ENCODE measurements at places on chromosomes 6 and 20. TPM values are rescaled to one million over a fixed set of nuclear protein-coding genes. Genes with fewer than 3 reads are reported as not detected.

Gene SLC22A7
- not detected for polyA plus RNA-seq

DNA sequence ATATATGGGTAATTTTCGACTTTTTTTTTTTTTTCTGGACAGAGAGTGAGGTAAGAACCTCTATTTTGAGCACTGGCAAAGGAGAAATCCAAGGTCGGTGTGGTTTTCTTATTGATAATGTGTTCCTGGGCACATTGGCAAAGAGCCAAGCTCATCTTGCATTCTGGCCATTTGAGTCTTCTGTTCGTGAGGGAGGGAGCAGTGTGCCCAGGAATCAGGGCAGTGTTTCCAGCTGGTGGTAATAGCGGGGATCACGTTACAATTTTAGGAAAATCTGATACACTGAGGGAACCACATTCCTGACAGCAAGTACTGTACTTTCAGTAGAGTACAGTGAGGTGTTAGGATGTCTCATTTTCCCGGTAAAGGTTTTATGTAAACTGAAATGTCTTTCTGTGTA, 442.3 kb upstream of the MAP3K7 start:
- DNase-seq = peak; percentile 7

Gene OR2J3
- not detected for polyA plus RNA-seq

DNA sequence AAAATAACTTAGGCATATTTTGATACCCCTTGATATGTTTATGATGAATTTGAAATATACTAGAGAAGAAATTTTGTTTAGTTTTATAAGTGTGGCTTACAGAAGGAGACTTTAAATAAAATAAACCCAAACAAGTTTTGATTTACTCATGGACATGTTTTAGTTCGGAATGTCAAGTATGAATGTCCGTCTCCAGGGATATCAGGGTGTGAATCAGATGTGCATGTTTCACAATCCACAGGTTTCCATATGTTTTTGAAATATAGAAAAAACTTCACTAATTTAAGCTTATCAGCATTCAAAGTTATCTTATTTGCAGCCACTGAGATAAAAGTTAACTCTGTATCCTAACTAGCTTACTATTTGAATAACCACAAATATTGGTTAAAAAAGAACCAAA, 51.5 kb downstream of the PLCB1 start:
- no peak for DNase-seq

DNA sequence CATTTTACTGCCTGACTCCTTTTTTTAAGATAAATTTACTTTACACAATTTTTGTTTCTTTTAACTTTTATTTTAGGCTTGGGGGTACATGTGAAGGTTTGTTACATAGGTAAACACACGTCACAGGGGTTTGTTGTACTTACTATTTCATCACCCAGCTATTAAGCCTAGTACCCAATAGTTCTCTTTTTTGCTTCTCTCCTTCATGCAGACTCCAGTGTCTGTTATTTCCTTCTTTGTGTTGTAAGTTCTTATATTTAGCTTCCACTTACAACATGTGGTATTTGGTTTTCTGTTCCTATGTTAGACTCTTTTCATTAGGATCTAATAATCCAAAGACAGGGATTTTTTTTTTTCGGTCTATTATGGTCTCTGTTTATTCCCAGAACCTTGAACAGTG, 83.5 kb upstream of the CCN6 start:
- no peak for DNase-seq

Gene SMIM13
- 12.3 TPM for polyA plus RNA-seq

Gene SIM1
- 2.1 TPM for polyA plus RNA-seq

DNA sequence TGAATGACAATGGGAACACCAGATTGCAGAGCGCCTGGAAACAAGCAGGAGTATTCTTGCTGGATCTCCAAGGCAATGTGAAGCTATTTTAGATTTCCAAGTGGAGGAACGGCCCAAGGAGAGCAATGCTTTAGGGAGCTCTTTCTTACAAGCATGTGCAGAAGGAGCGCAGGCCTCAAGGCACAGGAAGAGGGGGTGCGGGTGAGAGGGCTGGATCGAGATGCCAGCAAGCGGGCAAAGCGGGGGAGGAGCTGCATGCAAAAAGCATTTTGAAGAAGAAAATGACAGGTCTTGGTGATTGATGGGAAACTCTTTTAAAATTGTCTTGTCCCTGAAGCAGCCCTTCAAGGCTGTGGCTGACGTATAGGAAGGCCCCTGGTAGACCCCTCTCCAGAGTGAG, 171.9 kb downstream of the QRSL1 start:
- no peak for DNase-seq

Gene SNX14
- 44.8 TPM for polyA plus RNA-seq

- DNase-seq = no peak
These were observed 287.0 kb upstream of the MARCKS start for GRCh38 chr6:113570161-113570560.

DNA sequence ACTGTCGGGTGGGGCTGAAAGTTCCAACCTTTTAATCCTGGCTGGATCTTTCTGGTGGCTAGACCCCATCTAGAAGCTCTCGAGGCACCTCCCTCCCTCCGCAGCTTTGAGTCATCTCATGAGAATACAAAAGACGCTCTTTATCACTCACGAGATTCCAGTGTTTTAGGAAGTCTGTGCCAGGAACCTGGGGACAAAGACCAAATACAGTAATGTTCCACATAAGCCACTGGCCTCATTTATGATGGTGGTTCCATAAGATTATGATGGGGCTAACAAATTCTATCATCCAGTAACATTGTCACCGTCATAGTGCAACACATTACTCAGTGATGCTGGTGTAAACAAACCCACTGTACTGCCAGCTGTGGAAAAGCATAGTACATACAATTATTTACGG, 48.7 kb downstream of the NCOA7 start:
- DNase-seq = no peak

Gene PDYN
- not detected for polyA plus RNA-seq

DNA sequence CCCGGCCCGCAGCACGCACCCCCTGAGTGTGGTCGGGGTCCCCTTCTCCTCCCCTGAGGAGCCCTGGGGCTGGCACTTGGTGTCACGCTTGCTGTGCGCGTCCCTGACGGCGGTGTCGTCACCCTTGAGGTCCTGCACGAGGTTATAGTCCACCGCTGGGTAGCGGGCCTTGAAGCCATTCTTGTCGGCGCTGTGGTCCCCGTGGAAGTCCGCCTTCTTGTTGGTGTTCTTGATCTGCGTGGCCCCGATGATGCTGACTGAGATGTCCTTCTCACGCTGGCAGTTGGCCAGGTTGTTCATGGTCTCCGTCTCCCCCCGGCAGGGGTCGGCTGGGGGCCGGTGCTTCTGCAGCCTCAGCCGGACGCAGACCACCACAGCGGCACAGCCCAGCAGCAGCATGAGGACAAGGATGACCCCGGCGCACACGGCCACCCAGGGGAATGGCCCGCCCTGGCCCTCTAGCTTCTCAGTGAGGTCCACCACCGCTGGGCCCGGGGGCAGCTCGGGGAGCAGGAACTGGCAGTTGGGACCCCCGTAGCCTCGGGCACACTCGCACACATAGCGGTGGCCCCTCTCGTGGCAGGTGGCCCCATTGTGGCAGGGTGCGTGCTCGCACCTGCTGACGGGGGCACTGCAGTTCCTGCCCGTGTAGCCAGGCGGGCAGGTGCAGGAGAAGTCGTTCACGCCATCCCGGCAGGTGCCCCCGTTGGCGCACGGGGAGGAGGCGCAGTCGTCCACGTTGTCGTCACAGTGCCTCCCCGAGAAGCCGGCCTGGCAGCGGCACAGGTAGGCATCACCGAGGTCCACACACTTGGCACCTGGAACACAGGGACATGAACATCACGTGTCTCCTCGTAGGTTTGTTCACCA, 7.4 kb downstream of the DLL1 start:
- DNase-seq = no peak

DNA sequence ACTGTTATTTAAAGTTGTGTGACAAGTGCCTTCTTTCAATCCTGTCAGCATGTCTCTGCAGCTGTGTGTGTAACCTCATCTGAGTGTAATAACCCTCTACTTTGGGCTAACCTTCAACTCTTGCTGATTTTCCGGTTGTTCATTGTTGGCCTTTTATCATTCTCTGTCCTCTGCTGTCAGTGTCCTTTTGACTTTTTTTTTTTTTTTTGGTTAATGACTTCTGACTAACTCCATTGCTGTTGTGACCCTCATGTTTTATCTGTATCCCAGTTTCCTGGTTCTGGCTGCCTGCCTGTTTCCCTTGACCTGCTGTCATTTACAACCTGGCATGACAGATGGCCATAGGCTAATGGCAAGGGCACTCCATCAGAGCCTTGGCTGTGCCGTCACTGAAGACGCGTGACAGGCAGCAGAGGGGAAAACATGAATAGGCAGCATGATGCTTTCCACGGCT, 145.7 kb upstream of the MAN1A1 start:
- DNase-seq = no peak

- DNase-seq = no peak
These were observed 291.6 kb upstream of the CDH4 start for GRCh38 chr20:60960500-60960899.

Gene TSBP1
- 0.36 TPM for polyA plus RNA-seq

- DNase-seq = no peak
These were observed 40.4 kb upstream of the ARHGAP18 start for GRCh38 chr6:129750360-129750759.

Gene SGK2
- polyA plus RNA-seq = 2.3 TPM

DNA sequence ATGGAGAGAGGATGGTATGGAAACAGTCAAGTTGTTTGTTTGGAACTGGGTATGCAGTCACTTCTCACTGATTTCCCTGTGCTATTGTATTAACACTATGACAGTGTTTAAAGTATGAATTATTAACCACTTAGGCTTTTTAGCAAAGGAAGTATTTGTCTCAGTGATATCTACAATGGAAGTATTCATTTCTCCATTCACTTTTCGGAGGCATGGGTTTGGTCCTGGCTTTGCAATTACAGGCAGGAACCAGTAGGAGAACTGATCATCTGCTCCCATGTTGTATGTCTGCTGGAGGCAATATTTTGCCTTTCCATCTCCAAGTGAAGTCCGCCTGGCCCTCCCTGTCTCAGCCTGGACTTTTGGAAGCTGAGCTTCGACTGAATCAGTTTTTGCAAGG, 30.6 kb upstream of the EXOC2 start:
- DNase-seq = no peak

DNA sequence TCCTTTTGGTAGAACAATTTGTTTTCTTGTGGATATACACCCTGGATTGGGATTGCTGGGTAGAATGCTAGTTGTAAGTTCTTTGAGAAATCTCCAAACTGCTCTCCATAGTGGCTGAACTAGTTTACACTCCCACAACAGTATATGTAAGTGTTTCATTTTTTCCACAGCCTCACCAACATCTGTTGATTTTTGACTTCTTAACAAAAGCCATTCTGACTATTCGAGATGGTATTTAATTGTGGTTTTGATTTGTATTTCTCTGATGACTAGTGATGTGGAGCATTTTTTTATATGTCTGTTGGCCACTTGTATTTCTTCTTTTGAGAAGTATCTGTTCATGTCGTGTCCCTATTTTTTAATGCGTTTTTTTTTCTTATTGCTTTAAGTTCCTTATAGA, 444.1 kb downstream of the CBLN4 start:
- DNase-seq = no peak

GRCh38 chr6:144298194-144298593, 13.1 kb downstream of the UTRN start:
- no peak for DNase-seq

Gene TMC2
- not detected for polyA plus RNA-seq

Gene TENT5A
- 10.8 TPM for polyA plus RNA-seq

GRCh38 chr20:19382386-19383340, 170.2 kb downstream of the SLC24A3 start:
- peak; percentile 21 for DNase-seq

- DNase-seq = no peak
These were observed 303.3 kb downstream of the EYA4 start for GRCh38 chr6:133544419-133544818.

Gene PROCR
- 43.3 TPM for polyA plus RNA-seq

- DNase-seq = no peak
These were observed 106.4 kb downstream of the PPP1R14C start for GRCh38 chr6:150249261-150249660.

DNA sequence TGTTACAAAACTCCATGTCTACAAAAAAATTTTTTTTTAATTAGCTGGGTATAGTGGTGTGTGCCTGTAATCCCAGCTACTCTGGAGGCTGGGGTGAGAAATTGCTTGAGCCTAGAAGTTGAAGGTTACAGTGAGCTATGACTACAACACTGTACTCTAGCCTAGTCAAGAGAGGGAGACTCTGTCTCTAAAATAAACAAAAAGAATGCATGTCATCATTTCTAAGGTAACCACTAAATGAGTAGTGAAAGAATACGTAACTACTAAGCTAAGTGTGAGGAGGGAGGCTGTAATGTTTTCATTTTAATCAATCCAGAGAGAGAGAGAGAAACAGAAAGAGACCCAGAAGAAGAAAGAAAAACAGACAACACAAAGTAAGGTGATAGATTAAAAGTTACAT, 9.9 kb downstream of the SYCP2 start:
- DNase-seq = no peak

DNA sequence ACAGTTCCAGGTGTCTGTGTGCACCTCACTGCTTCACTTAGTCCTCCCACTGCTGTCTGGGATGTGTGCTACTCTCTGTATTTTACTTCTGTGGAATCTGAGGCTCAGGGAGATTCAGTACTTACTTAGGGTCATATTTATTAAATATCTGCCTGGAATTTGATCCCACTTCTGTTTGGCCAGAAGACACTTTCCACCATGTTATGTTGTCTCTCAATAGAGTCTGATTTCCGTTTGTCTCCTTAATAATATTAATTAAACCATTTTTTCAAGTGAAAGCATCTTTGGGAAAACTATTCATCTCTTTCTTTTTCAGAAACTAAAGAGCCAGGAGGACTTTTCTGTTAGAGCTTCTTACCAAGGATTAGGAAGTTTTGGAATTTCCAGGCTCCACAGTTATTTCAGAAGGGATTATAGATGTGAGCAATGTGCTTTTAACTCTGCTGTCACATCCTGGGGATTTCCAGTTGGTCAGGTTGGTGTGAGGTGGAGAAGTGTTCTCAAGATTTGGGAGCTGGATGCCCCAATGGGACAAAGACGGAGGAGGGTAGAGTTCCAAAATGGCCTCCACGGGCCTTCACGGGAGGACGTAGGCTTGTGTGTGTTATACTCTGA, 156.8 kb upstream of the RALGAPA2 start:
- DNase-seq = no peak

Gene COL12A1
- polyA plus RNA-seq = 469 TPM

GRCh38 chr20:34049897-34050695, 56.4 kb downstream of the RALY start:
- DNase-seq = no peak

DNA sequence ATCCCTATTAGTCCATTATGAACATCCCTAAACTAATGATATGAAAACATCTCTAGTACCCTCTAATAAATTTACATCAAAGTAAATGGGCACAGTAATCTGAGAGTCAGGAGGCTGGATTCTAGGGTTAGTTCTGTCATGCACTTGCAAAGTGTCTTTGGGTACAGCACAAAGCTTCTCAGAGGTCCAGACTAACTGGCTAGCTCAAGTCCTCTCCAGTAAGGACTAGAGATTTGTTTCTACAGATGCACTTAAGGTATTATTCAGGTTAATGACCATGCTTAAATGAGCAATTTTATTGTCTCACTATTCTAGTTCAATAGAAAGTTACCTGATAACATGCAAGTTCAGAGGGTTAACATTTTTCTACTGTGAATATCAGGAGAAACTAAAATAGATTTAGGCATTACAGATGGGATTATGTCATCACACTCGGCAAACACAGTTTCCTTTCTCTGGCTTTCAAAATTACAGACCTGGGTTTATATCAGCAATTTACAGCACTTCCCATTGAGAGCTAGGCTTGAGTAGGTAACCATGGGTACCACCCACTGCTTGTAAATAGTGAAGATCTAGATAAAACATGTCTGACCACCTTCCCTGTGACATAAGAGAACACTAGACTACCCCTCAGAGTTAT, 402.9 kb upstream of the RUNX2 start:
- no peak for DNase-seq
